Right hindlimb (tissue), 1 donor: ENCODE measurements at places on chromosomes 5 and 9.

- no peak for DNase-seq
These were observed 338.2 kb downstream of the NFIB start for GRCh38 chr9:13975611-13976290.

DNA sequence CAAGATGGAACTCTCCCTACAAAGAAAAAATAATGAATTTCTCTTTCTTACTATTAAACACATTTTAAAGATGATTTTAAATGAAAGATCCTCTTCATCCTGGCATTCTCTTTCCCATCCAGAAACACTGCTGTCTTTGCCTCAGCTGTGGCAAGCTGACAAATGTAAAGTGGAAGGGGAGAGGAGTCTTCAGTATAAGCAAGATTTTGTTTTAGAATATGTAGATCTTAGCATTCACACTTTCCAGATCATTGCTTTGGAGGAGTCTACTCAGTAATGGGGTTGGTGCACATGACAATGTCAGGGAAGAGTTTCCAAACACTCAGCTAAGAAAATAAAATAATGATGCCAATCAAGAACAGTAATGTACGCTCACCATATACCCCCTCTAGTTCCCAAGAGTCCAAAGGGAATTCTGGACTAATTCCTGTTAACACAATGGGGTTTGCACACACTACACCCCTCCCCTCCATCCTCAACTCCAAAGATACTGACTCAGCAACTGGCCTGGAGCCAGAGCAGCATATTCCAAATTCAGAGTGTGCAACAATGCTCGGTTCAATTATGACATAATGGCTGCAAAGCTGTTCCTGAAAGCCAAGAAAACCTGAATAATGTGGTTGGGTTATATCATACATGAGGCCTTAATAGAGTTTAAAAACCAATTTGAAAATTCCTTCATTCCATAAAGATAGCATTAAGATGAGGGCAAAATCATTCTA, 4.6 kb downstream of the C5orf63 start:
- peak; percentile 23 for DNase-seq

GRCh38 chr5:11792621-11793020, 111.6 kb downstream of the CTNND2 start:
- no peak for DNase-seq

DNA sequence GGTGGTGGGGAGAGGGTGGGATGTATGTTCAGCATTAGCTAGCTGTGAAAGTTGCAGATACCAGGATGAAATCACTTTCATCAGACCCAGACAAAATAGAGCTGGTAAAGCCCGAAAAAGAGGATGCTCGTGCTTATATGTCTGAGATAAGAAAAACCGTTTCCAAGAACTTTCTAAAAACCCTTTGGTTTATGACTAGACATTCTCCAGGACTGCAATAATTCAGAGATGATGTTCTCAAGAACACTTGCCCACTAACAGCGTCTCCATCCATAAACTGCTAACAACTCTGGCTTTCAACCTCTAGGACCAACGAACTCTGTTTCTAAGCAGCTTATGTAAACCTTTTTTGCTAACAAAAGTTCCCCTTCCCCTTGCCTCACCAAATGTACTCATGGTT, 8.4 kb upstream of the AMACR start:
- no peak for DNase-seq

DNA sequence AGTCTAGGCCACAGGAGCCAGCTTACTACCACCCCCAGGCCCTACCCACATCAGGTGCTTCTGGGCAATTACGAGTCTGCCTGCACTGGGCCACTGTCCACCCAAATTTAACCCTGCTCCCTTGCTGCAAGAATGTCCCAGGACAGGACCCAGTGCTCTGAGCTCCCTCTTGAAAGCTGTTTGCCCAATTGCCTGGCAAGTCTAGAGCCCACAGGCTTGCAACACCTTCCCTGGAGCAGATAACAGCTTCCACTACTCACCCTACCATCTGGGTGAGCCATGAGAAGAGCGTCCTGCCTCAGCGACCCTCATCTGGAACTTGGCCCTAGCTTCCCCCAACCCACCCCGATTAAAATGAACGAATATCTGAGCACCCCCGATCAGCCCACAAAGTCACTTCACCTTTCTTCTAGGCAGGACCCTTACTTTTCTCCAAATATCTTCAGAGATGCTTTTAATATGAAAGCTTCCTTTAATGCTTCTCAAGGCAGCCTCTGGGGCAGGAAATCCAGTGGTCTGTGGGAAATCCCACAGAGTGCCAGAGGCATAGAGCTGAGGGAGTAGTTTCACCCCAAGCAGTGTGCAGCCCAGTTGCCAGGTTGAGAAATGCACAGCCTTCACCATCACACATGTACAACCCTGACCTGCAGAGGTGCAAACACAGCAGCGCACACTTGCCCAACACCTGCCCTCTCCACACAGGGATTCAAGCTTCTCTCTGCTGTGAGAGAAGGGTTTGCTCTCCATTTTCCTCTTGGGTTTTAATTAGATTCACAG, 10.6 kb downstream of the ACSL6 start:
- no peak for DNase-seq

- DNase-seq = no peak
These were observed 150.4 kb downstream of the HSPA4 start for GRCh38 chr5:133202066-133202665.

DNA sequence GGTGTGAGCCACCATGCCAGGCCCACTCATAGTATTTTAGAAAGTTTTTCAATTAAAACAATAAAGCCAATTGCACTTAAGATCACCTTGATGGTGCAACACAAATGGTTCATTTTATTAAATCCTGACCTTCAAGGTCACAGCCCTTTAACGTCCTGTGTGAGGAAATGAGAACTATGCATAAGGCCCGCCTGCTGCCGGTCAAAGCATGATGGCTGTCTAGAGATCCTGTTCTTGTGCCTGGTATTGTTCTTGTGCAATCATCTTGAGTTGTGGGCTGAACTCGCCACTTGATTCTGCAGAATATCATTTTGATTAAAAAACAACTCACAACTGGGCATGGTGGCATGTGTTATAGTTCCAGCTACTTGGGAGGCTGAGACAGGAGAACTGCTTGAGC, 43.6 kb upstream of the FBXW11 start:
- no peak for DNase-seq
